ENCODE measurements at places on chromosomes 2 and 18.

DNA sequence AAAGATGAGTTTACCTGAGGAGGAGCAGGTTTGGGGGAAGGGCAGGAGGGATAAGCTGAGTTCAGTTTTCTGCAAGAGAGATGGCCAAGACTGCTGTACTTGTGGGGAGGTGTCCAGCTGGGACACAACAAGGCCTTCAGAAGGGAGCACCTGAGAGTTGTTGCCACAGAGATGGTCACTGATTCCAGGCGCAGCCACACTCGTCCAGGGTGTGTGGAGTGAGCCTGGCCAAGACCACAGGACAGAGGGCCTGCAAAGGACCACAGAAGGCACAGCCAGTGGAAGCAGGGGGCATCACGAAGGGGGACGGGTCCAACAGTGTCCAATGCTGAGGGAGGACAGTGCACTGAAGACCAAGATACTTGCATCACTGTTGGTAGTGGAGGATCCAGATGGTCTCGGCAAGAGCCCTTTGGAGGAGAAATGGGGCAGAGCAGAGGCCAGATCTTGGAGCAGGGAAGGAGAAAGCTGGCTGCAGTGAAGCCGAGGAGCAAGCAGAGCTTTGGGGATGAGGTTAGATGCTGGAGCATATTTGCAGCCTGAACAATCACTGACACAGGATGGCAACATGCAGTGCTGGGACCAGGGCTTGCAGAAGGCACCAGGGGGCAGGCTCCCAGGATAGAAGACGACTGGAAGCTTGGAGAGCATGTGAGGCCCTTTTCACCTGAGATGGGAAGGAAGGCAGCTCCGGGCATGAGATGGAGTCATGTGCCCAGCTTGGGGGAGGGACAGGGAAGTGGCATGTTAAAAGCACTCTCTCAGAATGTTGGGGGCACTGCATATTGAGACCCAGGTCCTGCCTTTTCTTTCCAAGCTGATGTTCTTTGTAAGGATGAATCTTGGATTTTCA, 214.0 kb downstream of the CYP26B1 start:
- no peaks in the 10 kb centered on the region for H3K36me3 ChIP-seq
- no peak overlapping the region for H3K4me3 ChIP-seq
- no peaks in the 10 kb centered on the region for H3K4me1 ChIP-seq
- H3K27ac ChIP-seq, result no peak overlapping the region
- DNase-seq, result no peak

GRCh38 chr2:22126978-22127377, 1003.2 kb downstream of the TDRD15 start:
- no peak overlapping the region for H3K4me3 ChIP-seq
- no peaks in the 10 kb centered on the region for H3K27me3 ChIP-seq
- no peaks in the 10 kb centered on the region for H3K36me3 ChIP-seq
- DNase-seq, result no peak
- no peak overlapping the region for H3K27ac ChIP-seq

GRCh38 chr18:9066817-9067306, 35.6 kb upstream of the NDUFV2 start:
- H3K36me3 ChIP-seq, result no peaks in the 10 kb centered on the region
- no peaks in the 10 kb centered on the region for H3K4me1 ChIP-seq
- H3K27me3 ChIP-seq, result peaks cover 5% of the 10 kb centered on the region
- no peak for DNase-seq
- no peak overlapping the region for H3K4me3 ChIP-seq

DNA sequence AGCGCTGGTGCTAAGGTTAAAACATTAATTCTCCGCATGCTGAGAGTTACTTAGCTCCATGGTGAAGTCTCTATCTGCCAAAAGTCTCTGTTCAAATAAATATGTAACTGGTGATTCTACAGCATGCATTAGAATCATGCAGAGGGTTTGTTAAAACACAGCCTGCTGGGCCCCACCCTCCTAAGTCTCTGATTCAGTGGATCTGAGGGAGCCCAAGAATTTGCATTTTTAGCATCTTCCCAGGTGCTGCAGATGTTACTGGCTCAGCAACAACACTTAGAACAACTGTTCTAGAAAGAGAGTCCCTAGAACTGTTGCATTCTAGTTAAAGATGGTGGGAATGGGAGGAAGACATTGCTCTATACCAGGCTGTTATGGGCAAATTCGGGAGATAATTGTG, 73.4 kb downstream of the DPP10 start:
- no peaks in the 10 kb centered on the region for H3K36me3 ChIP-seq
- no peak overlapping the region for H3K4me3 ChIP-seq
- no peak for DNase-seq
- no peaks in the 10 kb centered on the region for H3K4me1 ChIP-seq

GRCh38 chr18:70641156-70641775, 352.4 kb downstream of the SOCS6 start:
- H3K36me3 ChIP-seq, result no peaks in the 10 kb centered on the region
- no peak overlapping the region for H3K4me3 ChIP-seq
- DNase-seq, result no peak
- H3K4me1 ChIP-seq, result no peaks in the 10 kb centered on the region

DNA sequence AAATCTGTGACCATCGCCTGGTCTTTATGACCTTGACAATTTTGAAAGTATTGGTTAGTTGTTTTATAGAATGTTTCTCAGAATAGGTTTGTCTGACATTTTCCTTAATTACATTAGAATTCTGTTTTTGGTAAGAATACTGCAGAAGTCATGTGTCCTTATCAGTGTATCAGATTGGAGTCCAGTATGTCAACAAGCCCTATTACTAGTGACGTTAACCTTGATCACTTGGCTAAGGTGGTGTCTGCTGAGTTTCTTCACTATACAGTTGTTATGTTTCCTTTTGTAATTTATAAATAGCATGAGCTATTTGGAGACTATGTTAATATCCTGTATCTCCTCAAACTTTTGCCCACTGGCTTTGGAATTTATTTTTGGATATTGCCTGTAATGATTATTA, 10.8 kb upstream of the IL36G start:
- no peak overlapping the region for H3K27ac ChIP-seq
- no peak for DNase-seq
- peaks cover 9% of the 10 kb centered on the region for H3K27me3 ChIP-seq
- no peak overlapping the region for H3K4me3 ChIP-seq
- no peaks in the 10 kb centered on the region for H3K36me3 ChIP-seq

- no peak overlapping the region for H3K27ac ChIP-seq
- no peak for DNase-seq
- no peak overlapping the region for H3K4me3 ChIP-seq
- H3K27me3 ChIP-seq, result no peaks in the 10 kb centered on the region
These were observed 86.5 kb upstream of the SEC11C start for GRCh38 chr18:59052965-59053820.

DNA sequence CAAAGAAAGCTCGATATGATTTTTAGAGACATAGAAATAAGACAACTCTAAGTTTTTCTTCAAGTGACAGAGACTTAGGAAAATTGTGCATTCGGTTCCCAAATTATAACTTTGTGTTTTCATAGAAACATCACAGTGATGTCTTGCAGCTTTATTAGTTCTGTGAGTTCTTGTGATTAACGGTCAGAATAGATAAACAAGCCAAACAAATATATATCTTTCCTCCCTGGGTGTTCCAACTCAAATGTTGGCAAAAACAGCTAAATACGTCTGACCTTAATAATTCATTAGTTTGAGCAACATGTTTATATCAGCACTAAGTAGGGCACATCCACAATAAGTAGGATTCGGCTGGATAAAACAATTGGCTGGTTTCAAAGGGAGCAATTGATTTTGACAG, 47.6 kb downstream of the DTNA start:
- H3K4me3 ChIP-seq, result no peak overlapping the region
- no peaks in the 10 kb centered on the region for H3K4me1 ChIP-seq
- no peaks in the 10 kb centered on the region for H3K36me3 ChIP-seq

- H3K4me3 ChIP-seq, result no peak overlapping the region
- no peaks in the 10 kb centered on the region for H3K27me3 ChIP-seq
- no peak for DNase-seq
- H3K4me1 ChIP-seq, result no peaks in the 10 kb centered on the region
- no peak overlapping the region for H3K27ac ChIP-seq
- no peaks in the 10 kb centered on the region for H3K36me3 ChIP-seq
These were observed 107.8 kb downstream of the TANC1 start for GRCh38 chr2:159076241-159076640.

- H3K4me1 ChIP-seq, result no peaks in the 10 kb centered on the region
- DNase-seq, result no peak
- no peaks in the 10 kb centered on the region for H3K27me3 ChIP-seq
- H3K27ac ChIP-seq, result no peak overlapping the region
- H3K36me3 ChIP-seq, result no peaks in the 10 kb centered on the region
These were observed 78.5 kb upstream of the TMEM178A start for GRCh38 chr2:39587168-39587567.

GRCh38 chr18:66013969-66014368, 263.2 kb downstream of the CDH7 start:
- no peaks in the 10 kb centered on the region for H3K36me3 ChIP-seq
- H3K27ac ChIP-seq, result no peak overlapping the region
- H3K27me3 ChIP-seq, result no peaks in the 10 kb centered on the region
- H3K4me3 ChIP-seq, result no peak overlapping the region
- no peak for DNase-seq
- no peaks in the 10 kb centered on the region for H3K4me1 ChIP-seq

DNA sequence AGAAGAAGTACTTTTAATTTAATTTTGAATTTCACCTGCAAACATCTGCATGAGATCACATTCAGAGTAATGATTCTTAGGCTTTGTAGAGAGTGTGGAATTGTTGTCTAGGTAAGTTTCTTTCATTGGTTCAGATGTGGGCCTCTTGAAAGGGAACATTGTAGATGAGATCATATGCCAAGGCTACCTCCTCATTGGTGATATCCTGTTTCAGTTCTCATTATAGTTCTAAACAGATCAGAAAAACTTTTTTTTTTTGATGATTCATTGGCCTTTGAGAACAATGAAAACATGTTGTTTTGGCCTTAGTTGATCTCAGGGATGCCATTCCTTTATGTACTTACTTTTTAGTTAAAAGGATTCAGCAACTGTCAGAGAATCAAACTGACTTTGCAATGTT, 44.5 kb downstream of the EML6 start:
- H3K36me3 ChIP-seq, result no peaks in the 10 kb centered on the region
- no peak overlapping the region for H3K4me3 ChIP-seq
- no peak overlapping the region for H3K27ac ChIP-seq
- no peaks in the 10 kb centered on the region for H3K4me1 ChIP-seq

DNA sequence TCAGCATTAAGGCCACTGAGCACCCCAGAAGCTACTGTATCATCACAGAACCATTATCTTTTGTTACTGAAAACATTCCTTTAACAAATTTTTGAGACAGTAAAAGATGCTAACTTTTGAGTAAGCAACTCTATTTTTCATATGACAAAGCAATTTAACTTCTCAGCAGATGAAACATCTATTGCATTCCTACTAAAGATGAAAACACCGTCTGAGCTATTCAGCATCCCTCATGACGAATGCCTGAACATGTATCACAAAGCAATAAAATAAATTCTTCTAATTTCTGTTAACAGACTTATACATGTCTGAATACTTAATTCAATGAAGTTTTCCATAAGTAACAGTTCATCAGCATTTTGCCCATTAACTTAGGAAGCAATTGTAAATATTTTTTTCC, 23.9 kb downstream of the CHN1 start:
- no peaks in the 10 kb centered on the region for H3K27me3 ChIP-seq
- no peaks in the 10 kb centered on the region for H3K36me3 ChIP-seq
- no peak for DNase-seq

DNA sequence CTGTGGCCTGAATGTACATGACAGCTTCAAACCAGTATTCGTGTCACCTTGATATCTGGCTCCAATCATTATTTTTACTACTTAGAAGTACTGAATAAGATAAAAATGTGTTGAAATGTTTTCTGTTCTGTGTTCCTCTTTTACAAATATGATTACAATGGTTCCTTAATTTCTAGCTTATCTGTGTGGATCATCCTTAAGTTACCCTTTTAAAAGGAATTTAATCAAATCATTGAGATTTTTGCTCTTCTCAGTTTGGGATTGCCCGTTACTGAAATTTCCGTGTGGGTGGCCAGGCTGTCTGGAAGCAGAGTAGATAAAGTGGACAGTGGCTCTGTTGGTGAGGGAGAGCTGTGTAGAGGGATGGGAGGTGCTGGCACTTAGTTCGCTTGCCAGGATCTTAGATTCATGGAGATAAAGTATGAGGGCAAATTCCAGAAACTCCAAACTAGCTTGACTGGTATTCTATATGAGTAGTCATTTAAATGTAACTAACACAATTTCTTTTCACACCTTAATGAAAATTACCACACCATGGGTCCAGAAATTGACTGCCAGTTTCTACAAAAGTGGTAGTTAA, 27.4 kb upstream of the SAG start:
- no peak overlapping the region for H3K27ac ChIP-seq
- H3K4me1 ChIP-seq, result no peaks in the 10 kb centered on the region
- no peak overlapping the region for H3K4me3 ChIP-seq
- DNase-seq, result no peak
- H3K27me3 ChIP-seq, result no peaks in the 10 kb centered on the region

DNA sequence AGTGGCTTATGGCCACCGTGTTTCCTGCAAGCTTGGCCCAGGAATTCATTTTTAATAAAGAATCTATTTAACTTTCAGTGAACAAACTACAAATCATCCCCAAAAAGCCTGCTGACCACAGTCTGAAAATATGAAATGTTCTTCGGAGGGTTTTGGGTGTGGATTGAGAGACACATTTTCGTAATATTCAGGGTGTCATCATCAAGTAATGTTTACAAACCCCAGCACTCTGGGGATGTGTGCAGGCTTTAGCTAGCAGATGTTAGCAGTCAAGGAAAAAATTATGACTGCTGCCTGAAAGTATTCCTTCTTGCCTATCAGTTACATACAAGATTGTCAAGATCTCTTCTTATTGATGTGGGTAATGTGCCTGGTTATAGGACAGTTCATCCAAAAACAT, 143.9 kb upstream of the FN1 start:
- H3K27me3 ChIP-seq, result no peaks in the 10 kb centered on the region
- H3K4me3 ChIP-seq, result no peak overlapping the region
- no peaks in the 10 kb centered on the region for H3K36me3 ChIP-seq
- H3K27ac ChIP-seq, result no peak overlapping the region
- no peaks in the 10 kb centered on the region for H3K4me1 ChIP-seq

- peaks cover 32% of the 10 kb centered on the region for H3K36me3 ChIP-seq
- H3K27ac ChIP-seq, result peak overlapping the region; percentile 92
- peaks cover 50% of the 10 kb centered on the region for H3K4me1 ChIP-seq
- H3K27me3 ChIP-seq, result no peaks in the 10 kb centered on the region
- peak overlapping the region; percentile 98 for H3K4me3 ChIP-seq
These were observed 559 bp downstream of the MYL12A start for GRCh38 chr18:3248062-3248657.

DNA sequence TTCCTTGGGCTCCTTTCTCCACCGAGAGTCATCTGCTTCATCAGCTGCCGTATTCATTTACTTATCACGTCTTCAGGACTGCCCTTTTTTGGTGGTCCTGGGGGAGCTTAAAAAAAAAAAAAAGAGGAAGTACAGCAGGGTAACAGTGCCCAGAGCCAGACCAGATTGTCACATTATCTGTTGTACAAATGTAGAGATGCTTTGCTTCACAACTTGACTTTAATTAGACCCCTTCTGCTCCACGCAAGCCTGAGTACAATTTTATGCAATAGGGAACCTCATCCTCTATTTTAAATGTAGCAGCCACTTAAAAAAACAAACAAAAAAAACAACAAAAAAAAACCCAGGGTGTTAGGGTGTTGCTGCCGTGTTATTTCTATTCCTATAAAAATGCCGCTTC, 128.3 kb downstream of the PRPF40A start:
- H3K4me1 ChIP-seq, result no peaks in the 10 kb centered on the region
- no peaks in the 10 kb centered on the region for H3K27me3 ChIP-seq
- H3K36me3 ChIP-seq, result no peaks in the 10 kb centered on the region
- DNase-seq, result no peak
- no peak overlapping the region for H3K27ac ChIP-seq

Measured in DND-41 (cell line).